Kidney glomerular epithelial cell (primary cell): ENCODE measurements at places on chromosomes 13 and 19.

DNA sequence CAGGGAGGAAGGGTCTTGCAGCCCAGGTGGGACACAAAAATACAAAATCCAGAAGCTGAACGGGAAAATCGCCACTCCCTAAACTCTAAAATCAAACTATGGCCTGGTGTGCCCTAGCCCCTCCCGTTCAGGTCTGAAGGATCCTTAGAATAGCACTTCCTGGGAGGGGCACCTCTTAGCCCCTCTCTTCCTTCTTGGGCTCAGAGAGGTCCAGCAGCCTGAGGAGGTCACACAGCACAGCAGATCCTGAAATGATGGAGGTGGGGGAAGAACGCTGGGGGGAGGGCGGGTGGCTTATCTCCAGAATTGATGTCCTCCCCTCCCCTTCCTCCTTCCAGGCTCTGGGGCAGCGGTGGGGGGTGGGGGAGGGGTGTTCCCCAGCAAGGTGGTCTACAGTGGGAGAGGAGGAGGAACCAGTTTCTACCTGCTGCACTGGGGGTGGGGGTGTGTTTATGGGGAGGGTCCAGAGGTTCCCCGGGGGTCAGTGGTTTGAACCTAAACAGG, 1.9 kb downstream of the DIRAS1 start:
- no peak for DNase-seq

GRCh38 chr19:12794971-12795381, 3.7 kb downstream of the JUNB start:
- no peak for DNase-seq

- DNase-seq = no peak
These were observed 79.4 kb downstream of the SPACA7 start for GRCh38 chr13:112455476-112456059.

GRCh38 chr19:51282335-51282734, 29.1 kb upstream of the IGLON5 start:
- DNase-seq = no peak

- DNase-seq = no peak
These were observed 4.1 kb downstream of the TIMM13 start for GRCh38 chr19:2423071-2423914.

GRCh38 chr19:43586346-43586745, 9.6 kb downstream of the IRGQ start:
- no peak for DNase-seq

GRCh38 chr13:98108341-98108740, 34.6 kb upstream of the FARP1 start:
- no peak for DNase-seq

DNA sequence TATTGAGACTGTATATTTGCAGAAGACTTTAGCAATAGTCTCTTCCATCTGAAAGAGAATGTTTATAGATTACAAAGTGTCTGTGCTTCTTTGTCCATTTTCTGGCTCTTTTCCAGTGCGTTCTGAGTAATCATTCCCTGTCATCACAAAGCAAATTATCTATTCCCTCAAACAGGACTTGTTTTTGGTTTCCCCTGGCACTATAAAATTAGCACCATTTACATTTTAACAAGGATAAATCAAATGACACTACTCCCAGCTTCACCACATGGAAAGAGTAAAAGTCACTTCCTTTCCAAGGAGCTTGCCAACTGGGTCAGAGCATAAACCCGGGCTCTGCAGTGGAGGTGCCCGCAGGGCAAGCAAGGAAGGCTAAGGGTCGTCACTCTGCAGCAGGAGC, 88.1 kb downstream of the SHISA2 start:
- DNase-seq = no peak

DNA sequence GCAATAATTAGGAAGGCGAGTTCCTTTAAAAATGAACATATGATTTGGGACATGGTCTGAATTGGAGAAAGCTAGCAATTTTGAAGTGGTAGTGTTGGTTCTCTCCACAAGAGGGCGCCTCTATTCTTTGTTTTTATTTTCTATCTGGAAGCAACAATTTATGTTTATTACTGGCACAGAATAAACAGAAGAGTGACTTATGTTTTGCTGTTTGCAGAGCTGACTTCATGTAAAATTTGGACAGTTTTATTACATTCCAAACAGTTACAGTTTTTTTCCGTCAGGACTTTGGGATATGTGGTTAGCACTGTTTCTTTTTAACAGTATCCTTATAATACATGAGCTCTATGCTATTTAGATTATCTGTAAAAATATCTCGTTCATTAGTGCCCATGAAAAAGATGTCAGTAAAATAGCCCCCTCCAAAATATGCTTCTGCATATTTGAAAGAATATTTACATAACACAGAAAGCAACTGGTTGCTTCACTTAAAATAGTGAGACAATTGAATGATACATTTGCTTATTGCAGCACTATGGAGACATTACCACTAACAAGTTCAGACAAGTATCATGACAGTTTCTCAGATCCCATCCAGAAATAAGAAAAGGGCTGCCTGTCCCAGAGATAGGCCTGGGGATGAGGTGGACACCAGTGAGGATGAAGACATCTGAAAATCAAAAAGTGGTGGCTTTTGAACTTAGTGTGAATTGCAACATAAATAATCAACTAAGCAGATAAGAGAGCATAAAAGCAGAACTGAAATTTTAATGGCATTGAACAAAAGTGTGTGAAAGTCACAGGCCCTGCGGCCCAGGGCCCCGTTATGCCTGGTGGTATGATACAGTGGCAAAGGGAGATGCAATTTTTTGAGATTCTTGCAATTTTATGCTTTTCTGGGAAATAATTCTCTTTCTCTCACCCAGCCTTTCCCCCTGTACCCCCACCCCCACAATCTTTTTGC, 32.3 kb upstream of the FGF9 start:
- peak; percentile 10 for DNase-seq

DNA sequence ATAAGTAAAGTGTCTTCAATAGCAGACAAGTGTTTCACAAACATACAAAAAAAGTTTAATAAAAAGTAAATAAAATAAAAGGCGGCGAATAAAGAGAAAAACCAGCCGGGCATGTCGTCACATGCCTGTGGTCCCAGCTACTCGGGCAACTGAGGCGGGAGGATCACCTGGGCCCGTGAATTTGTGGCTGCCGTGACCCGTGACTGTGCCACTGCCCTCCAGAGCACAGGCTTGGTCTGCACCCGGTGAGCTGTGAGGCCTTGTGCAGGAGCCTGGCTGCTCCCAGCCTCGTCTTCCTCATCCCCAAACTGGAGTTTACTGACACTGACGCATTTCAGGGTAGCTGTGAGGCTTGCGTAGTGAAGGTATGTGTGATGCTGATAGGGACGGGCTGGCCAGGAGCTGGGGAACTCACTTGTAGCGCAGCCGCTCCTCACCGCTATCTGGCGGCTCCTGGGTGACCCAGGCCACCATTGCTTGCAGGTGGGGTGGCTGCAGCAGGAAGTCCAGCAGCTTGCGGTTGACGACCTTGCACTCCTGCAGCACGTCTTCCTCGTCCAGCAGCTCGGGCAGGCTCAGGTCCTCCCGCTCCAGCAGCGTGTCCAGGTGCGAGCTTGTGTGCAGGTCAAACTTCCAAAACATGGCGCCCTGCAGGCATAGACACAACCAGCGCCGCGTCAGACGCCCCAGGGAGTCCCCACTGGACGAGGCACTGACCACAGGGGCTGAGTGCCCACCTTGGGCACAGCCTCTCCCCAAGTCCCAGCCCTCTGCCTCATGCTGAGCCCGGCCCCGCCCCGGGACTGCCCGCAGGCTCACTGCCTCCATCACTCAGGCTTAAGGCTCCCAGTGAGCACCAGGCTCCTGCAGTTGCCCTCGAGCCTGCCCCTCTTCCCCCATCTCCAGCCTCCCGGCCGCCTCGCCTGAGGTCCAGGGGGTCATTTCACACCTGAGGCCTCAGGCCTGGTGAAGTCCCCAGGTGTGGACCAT, 12.1 kb downstream of the PPP6R1 start:
- no peak for DNase-seq

GRCh38 chr19:47573071-47574026, at the start of gene ZNF541:
Gene ZNF541 (minus strand): TSS chr19:47573148. CDS start chr19:47555856, 17,292 bp downstream.
- no peak for DNase-seq

GRCh38 chr13:102812611-102813287, 13.8 kb downstream of the BIVM start:
- DNase-seq = peak; percentile 71

GRCh38 chr13:40562975-40563349, 103.5 kb downstream of the FOXO1 start:
- DNase-seq = no peak

- no peak for DNase-seq
These were observed 42.0 kb upstream of the GGACT start for GRCh38 chr13:100630555-100630954.

DNA sequence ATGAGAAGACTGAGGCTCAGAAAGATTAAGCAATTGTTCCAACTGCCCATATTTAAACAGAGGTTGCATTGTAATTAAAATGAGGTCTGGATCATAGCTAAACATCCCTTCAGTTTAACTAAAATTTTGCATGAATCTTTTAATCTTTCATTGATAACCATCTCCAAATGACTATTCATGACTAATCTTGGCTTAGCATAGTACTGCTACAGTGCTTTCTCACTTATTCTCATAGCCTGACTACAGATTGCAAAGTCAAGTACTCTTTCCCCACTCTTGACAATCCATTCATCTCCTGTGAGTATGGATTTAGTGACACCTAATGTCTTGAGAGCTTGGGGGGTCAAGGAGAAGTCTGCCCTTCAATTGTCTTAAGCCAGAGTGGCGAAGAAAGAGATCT, 258.4 kb downstream of the RFC3 start:
- DNase-seq = no peak

GRCh38 chr13:92103689-92104153, 705.3 kb downstream of the GPC5 start:
- DNase-seq = no peak

DNA sequence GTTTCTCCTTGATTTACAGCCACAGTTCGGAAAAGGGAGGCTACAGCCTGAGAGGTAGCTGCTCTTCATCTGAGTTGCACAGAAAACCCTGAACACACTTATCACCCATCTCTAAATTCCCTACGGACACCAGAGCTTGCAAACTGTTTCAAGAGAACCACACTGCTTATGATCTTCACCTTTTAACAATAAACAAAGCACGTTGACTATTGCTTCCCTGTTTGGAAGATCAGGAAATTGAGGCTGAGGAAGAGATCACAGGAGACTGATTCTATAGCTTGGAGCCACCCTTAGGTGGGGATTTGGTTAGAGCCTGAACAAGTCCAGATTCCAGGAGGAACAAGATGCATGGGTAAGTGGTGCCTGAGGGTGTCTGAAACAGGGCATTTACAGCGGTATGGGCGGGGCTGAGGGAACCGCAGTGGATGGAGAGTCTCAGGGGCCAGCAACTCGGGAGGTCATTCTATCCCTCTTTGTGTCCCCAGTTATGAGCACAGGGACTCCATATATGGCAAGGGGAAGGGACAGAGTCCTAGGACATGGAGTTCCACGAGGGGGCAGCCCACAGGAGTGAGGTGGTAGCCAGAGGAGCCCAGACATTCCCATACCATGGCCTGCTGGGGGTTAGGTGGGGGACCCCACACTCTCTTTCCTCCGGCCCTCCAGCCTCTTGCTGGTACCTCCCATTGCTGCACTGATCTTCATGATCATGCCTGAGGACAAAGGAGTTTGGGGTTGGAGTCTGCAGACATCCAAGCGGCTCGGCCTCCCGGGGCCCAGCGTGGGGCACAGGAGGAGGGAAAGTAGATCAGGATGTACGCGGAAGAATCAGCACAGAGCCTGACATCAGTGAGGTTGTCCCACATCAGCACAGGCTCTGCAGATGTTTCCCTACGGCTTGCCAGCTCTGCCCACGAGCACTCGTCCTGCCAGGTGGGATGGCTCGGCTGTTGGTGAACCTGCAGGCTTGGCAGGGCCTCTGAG, 162.3 kb upstream of the ZNF536 start:
- DNase-seq = no peak

DNA sequence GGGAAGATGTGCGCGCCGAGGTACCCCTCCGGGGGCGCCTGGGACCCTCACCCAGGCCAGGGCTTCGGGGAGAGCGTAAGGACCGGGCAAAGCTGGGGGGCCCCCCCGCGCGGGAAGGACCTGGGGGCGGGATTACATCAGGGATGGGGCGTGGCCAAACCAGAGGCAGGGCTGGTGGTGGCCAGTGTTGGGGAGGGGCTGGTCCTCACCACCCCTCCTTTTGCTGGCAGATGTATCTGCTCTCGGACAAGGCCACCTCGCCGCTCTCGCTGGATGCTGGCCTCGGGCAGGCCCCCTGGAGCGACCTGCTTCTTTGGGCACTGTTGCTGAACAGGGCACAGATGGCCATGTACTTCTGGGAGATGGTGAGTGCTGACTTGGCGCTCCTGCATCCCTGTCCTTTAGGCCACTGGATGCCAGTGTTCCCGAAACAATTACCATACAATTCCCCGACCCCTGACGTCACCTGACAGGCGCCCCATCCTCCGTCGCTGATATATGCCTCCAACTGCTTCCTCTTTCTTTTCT, 25.3 kb downstream of the TRPM4 start:
- no peak for DNase-seq

DNA sequence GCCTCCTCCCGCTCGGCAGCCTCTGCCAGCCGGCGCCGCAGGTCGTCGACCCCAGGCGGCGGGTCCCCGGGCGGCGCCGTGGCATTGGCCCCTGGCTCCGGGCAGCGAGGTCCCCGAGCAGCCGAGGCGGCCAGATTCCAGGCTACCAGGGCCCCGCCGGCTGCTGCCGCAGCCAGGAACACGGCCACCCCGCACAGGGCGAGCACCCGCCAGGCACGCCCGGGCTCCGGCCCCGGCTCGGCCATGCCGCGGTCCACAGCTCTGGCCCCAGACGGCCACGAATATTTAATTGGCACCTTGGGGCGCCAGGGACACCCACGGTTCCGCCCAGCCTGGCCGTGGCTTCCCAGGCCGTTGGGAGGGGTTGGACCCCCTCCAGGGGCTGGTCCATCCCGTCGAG, at the start of gene CCDC194:
CCDC194 (minus strand) TSS at position 283 of the 400 bp plus-strand sequence; CDS start at position 245, 38 bp downstream.
- no peak for DNase-seq

GRCh38 chr13:43368003-43368402, 344.6 kb downstream of the DNAJC15 start:
- peak; percentile 6 for DNase-seq

GRCh38 chr13:44609137-44609536, 33.0 kb upstream of the TSC22D1 start:
- DNase-seq = no peak

GRCh38 chr19:28961772-28962500, 251.0 kb downstream of the UQCRFS1 start:
- peak; percentile 69 for DNase-seq

- DNase-seq = peak; percentile 82
These were observed at the start of gene SH2D3A for GRCh38 chr19:6767357-6768235. Gene SH2D3A (minus strand): TSS chr19:6767435. CDS start chr19:6763748, 3,687 bp downstream.
